ENCODE measurements at places on chromosomes 11 and 22. TPM values are rescaled to one million over a fixed set of nuclear protein-coding genes. Genes with fewer than 3 reads are reported as not detected.

IRAG1 gene
- 5.9 TPM for total RNA-seq

ARAP1 gene
- 46.1 TPM for total RNA-seq

SPDYC gene
- total RNA-seq, result not detected

NCR3LG1 gene
- 0.74 TPM for total RNA-seq

CCDC90B gene
- total RNA-seq, result 67.2 TPM

APBB1 gene
- total RNA-seq, result 38.5 TPM

ABCC8 gene
- total RNA-seq, result 0.32 TPM

OR56A1 gene
- 0.87 TPM for total RNA-seq

SHANK3 gene
- 3.6 TPM for total RNA-seq

CD81 gene
- total RNA-seq, result 87.6 TPM

KRTAP5-2 gene
- total RNA-seq, result not detected

MYEOV gene
- not detected for total RNA-seq

SULT4A1 gene
- 15.7 TPM for total RNA-seq
